Foreskin melanocyte (primary cell): ENCODE measurements at places on chromosomes 3 and 15.

DNA sequence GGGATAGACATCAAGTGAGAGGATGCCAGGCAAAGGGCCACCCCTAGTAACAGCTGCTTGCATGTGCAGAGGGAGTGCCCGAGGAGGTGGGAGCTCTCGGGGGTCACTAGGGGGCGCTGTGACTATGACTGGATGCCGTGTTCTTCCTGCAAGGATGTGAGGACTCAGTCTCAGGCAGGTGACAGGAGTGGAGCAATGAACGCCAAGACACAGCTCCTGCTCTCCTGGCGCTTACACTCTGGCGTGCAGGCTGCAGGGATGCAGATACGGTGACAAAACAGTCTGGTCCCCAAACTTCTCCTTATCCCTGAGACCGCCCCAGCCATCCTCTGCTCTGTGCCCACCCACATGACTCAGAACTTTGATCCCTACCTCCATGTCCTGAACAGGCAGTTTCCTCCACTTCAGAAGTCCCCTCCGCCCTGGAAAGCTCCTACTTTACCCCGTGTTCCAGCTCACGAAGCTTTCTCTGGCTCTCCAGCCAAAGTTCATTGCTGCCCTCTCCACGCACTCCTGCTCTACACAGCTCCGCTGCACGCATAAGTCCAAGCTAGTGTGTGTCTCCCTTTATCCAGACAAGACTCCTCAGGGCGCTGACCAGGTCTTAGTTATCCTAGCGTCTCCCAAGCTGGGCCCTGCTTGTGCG, 14.7 kb downstream of the RHOV start:
- peak; percentile 56 for DNase-seq

DNA sequence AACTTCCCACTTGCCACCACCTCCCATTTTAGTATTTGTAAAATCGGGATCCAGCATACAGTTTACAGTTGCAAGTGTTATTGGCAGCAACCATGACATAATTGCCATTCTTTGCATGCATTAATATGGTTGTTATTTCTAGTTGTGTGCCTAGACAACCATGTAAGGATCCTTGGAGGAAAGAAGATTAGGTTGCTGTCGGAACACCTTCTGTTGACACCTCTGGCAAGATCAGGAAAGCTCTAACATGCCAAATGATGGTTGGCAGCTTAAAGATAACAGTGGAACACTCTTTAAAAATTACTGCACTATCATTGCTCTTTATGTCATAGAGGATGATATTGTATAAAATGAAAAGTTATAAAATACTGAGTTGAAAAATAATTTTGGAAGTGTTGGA, 313.5 kb upstream of the RARB start:
- DNase-seq = no peak

- peak; percentile 11 for DNase-seq
Measured at GRCh38 chr3:135106445-135106844, 311.4 kb downstream of the EPHB1 start.

DNA sequence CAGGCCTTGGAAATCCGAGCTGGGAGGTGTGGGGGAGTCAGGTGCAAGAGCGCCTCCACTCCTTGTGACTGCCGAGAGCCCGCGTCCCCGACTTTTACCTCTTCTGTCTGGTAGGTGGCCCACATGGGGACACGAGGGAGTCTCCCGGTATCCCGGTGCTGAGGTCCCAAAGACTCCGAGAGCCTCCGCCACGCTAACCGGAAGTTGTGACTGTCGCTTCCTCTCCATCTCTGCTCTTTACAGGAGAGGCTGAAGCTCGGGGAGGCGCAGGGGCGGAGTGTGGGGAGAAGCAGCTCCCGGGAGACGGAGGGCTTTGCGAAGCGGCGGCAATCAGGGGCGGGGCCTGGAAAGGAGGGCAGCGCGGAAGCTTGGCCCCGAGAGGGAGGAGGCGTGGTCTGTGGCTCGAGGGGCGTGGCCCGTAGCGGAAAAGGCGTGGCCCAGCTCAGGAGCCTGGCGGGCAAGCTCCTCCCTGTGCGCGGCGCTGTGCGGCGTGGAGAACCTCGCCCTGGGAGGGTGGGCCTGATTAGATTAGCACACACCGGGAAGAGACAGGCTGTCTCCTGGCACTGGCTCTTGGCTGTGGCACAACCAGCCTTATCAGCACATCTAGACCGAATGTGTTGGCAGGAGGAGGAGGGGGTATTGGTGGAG, 143.9 kb downstream of the GABRB3 start:
- no peak for DNase-seq

DNA sequence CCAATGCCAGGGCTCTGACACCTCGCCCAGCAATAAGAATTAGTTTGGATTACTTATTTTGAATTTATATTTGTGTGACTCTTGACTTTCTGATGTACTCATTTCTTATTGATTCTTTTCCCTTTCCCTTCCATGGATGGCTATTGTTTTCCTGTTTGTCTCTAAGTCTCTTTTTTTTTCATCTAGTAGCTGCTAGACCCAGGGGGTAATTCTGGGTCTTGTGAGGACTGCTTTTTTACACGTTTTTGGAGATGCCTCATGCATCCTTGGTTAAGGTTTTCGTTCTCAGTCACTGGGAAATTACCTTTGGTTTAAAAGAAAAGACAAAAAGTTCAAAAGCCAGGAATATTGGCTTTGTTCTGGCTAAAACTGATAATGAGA, 70.2 kb upstream of the STRIT1 start:
- no peak for DNase-seq

DNA sequence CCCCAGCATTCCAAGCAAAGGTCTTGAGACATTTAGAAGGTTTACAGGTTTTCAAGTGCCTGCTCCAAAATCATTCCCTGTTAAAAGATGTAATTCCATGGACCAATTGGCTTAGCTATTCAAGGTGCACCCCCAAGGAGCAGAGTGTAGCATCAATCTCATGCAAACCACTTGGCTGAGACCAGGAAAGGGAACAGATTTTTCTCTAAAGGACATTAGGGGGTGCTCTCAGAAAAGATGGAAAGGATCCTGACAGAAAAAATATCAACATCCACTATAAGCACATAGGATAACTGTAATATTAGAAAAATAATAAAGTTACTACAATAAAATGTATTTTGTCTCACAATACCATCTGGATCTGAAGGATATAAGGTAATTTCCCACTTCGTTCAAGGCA, 328.0 kb upstream of the CDIN1 start:
- no peak for DNase-seq

DNA sequence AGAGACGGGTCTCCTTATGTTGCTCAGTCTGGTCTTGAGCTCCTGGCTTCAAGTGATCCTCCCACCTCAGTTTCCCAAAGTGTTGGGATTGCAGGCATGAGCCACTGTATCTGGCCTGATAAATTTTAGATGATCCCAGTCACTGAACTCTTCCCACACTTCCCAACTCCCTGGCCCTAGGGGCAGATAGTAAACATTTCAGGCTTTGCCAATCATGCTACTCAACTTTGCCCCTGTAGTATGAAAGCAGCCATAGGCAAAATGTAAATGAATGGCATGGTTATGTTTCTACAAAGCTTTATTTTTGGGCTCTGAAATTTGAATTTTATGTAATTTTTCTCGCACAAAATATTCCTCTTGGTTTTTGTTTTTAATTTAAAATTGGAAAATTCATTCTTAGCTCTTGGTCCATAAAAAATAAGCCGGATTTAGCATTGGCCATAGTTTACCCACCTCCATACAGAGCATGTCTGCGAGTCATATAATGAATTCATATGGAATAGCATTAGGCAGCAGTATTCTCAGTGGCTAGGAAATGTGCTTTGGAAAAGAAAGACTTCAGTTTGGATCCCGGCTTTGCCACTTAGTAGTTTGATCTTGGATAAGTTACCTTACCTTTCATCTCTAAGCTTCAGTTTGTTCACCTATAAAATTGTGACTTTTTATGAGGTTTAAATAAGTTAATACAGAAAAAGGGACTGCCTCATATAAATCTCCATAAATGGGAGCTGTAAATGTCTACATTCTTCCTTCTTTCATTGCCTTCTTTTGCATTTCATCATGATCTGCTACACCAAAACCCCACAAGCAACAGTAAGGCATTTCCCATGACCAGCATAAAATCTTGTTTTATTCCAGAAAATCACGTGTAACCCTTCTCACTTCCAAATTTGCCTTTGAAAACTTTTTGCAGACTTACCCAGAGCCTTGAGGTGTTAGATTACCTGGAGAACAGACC, 360.3 kb upstream of the TPM1 start:
- DNase-seq = no peak

DNA sequence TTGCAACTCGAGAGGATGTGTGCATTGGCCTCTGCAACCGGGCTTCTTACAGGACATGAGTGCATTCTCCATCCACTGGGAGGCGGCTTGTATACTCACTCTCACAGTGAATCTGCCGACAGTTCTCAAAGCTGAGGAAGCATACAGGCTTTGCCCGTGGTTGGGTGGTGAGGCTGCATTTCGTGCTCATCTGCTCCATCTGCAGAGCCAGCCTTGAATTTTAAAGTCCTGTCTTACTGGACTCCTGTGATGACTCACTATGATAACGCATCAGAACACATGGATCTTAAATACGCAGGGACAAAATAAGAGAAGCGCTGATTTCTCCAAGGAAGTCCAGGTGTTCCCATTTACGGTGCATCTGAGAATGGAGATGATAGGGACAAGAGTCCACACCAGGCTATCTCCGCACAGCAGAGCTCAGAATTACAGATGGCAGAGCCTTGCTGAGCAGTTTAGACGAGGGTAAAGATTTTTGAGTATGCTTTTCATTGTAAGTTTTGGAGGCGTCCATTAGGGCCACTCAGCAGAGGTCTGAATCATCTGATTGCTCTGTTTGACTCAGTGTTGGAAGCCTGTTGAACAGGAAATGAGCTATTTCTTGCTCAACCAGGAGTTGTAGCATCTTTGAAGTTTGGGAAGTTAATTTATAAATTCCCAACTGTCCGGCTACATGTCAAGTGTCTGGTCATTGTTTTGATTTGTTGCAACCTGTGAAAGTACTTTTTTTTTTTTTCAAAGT, 87.1 kb downstream of the GABRG3 start:
- no peak for DNase-seq

DNA sequence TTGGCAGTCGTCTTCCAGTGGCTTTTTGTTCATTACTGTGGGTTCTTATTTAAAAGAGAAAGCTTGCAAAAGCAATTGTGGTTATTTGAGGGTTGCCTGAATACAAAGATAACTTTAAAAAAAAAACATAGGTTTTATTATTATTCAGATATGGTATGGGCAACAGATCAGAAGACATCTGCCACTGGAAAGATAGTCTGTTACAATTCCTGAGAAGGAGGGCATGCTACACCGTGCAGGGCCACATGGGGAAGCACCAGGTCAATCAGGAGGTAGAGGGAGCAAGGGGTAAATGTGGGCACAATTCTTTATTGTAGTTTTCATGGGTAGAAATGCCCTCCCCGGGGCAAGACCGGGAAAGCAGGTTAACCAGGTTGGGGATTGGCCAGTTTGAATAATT, 46.5 kb downstream of the BBS4 start:
- no peak for DNase-seq

GRCh38 chr3:188812198-188812597, 359.6 kb upstream of the TPRG1 start:
- no peak for DNase-seq

DNA sequence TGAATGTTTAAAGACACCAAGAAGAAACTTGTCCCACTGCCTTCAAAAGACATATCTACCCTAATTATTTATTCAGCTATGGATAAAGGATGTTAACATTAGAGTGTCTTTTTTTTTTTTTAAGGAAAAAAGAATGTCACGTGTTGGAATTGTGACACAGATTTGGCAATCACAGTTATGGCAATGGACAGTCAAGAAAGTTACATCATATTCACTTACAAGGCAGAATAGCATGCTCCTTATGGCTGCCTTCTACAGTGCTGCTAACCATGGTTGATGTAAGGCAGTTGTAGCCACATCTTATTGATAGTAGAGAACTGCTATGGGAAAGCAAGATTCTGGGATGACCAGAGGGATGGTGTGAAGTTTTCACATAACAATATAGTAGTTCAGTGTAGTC, 128.8 kb upstream of the ZBTB20 start:
- no peak for DNase-seq

DNA sequence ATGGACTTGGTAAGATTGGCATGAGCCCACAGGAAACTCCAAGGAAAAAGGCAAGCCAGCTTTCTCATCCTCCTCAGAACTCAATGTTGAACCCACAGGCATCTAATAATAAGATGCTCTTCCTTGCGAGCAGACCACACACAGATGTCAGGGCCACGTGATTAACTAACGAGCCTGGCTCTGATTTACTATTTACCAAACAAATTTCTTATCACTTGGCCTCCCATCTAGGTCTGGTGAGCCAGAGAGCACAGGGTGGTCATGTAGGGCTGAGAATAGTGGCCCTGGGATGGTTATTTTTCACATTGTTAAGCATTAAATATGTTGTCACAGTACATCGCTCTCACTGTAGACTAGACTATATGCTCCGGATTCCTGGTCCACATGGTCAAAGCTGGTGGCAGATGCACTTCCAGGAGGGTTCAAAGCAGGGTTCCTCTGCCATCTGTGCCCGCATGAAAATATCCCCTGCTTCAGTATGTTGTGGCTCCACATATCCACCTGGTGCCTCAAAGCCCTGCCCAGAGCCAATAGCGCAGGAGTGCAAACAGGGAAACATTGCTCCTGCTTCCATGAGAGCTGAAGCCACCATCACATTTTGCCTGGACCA, 472.5 kb upstream of the WNT5A start:
- DNase-seq = no peak

- no peak for DNase-seq
Measured at GRCh38 chr3:133137042-133137996, 99.1 kb downstream of the TMEM108 start.

DNA sequence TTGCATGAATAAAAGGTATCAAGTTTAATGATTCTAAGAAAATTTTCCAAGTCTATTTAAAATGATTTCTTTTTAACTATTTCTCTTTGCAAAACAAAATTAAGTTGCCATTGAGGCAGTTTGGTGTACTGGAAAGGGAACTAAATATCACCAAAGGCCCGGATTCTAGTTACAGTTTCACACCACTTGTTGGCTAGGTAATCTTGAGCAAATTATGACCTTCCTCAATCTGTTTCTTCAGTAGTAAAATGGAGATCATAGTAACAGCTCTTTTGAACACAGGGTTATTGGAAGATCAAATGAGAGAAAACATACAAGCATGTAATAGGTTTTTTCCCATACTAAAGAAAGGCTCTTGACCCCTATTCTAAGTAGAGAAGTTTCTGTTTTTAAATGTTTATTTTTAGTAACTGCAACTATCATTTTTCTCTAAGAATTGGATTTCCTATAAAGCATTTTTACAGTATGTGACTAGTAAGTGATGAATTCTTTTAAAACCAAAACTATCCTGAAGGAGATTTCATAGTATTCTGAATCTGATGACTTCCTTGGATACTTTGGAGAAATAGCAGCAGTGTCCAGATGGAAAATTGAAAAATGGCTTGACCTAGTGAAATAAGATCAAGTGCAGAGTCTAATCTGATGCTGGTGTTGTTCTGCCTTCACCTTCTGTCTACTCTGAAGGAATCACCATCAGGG, 15.7 kb downstream of the SCAANT1 start:
- DNase-seq = no peak

GRCh38 chr3:110946810-110947209, 124.8 kb upstream of the NECTIN3 start:
- DNase-seq = no peak
